ENCODE measurements at places on chromosomes 1 and 21. TPM values are rescaled to one million over a fixed set of nuclear protein-coding genes. Genes with fewer than 3 reads are reported as not detected.
A peak's percentile ranks its signal among the peaks of the same experiment; 100 is the strongest.

The FCRL1 gene
- not detected for total RNA-seq

GRCh38 chr1:63621698-63622097, 28.5 kb downstream of the PGM1 start:
- no peak overlapping the region for H3K4me3 ChIP-seq
- no peaks in the 10 kb centered on the region for H3K36me3 ChIP-seq
- H3K4me1 ChIP-seq, result peaks cover 6% of the 10 kb centered on the region

DNA sequence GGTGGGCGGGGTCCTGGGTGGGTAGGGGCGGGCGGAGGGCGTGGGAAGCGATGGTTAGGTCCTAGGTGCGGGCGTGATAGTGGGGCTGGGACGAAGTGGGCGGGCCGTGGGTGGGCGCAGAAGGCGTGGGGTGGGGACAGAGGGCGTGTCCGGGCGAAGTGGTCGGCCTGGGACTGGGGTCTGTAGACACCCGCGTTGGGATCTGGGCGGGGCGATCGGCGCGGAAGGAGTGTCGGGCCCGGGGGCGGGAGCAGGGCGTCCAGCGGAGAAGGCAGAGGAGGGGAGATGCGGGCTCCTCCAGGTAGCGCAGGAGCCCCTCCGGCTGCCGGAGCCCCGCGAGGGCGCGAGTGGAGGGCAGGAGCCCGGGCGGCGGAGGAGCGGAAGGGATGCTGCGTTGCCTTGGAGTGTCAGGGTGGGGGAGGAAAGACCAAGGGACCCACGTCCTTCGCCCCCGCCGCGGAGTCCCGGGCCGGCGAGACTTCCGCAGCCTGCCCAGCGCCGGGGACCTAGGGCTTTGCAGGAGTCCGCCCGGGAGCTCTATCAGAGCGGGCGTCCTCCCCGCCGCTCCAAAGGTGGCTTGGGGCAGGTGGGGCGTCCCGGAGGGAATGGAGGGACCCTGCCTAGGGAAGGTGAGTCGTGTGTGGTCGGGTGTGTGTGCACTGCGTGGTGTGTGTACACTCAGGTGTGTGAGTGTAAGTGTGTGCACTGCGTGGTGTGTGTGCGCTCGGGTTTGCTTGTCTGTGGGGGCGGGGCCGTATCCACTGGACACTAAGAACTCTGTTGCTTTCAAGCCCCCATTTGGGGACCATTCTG, 27.0 kb upstream of the PRSS38 start:
- no peaks in the 10 kb centered on the region for H3K36me3 ChIP-seq
- H3K4me3 ChIP-seq, result peak overlapping the region; percentile 53
- peak overlapping the region; percentile 47 for H3K27ac ChIP-seq

The MCOLN3 gene
- 55.7 TPM for total RNA-seq

GRCh38 chr1:184881941-184882913, 92.1 kb downstream of the NIBAN1 start:
- H3K36me3 ChIP-seq, result no peaks in the 10 kb centered on the region
- H3K27me3 ChIP-seq, result no peaks in the 10 kb centered on the region
- H3K4me1 ChIP-seq, result peaks cover 15% of the 10 kb centered on the region
- peak overlapping the region; percentile 4 for H3K27ac ChIP-seq

DNA sequence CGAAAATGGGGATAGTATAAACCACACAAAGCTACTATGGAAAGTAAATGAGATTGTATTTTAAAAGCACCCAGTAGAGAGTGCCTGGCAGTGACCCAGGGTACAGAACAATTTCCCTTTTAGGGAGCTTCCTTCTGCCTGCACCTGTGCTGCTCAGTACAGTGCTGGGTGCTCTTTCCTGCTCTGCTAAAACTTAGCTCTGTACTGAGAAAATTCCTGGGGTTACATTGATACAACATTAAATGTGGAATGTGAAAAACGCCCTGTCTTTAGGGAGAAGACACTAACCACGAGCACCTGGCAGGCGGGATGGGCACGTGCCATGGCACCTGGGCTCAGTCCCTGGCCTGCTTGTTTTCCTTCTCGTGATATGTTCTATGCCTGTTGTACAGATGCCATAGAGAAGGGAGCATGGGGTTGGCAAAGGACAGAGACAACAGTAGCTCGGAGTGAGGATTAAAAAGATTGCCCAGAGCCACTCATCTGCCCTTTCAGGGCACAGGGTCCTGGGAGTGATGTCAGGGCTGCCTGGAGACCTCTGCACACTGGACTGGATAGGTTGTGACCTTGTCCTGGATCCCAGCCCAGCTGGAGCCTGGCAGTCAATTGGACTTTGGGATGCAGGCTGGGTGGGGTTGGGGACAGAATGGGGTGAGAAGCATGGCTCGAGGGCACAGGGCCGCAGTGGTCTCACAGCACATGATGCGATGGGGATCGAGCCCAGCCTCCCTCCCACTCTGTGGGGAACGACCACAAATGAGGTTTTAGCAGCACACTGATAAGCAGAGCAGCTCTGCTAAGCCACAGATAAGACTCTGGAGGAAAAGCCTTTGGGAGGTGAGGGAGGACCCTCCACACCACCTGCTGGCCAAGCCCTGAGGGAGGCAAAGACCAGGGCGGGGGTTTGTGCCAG, 4.2 kb downstream of the SPATA46 start:
- no peak overlapping the region for H3K27ac ChIP-seq
- DNase-seq, result no peak
- H3K4me3 ChIP-seq, result no peak overlapping the region
- no peaks in the 10 kb centered on the region for H3K36me3 ChIP-seq

- no peaks in the 10 kb centered on the region for H3K36me3 ChIP-seq
- H3K4me1 ChIP-seq, result no peaks in the 10 kb centered on the region
- H3K4me3 ChIP-seq, result no peak overlapping the region
- no peak overlapping the region for H3K27ac ChIP-seq
Observed at GRCh38 chr1:221035662-221036153, 156.5 kb downstream of the HLX start.

The IPO9 gene
- 13.6 TPM for total RNA-seq

DNA sequence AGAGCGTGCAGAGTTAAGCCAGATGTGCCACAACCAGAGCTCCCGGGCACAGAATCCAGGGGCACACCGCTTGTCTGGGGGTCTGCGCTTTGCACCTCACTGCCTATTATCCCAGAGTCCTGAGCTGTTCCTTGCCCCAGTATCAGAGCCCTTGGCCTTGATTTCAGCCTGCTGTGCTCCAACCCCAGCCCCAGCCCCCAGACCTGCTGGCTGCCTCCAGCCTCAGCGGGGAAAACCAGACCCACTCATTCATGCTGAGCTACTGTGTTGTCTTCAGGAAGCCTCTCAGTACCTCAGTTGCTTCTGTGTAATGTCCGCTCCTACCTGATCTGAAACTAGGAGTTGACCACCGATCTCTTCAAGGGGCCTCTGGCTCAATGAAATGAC, 1.1 kb downstream of the IKBKE start:
- no peak overlapping the region for H3K27ac ChIP-seq
- no peak for DNase-seq
- H3K36me3 ChIP-seq, result peaks cover 2% of the 10 kb centered on the region
- H3K4me3 ChIP-seq, result peak overlapping the region; percentile 54

The RNU1-4 gene
- 1,646 TPM for total RNA-seq

DNA sequence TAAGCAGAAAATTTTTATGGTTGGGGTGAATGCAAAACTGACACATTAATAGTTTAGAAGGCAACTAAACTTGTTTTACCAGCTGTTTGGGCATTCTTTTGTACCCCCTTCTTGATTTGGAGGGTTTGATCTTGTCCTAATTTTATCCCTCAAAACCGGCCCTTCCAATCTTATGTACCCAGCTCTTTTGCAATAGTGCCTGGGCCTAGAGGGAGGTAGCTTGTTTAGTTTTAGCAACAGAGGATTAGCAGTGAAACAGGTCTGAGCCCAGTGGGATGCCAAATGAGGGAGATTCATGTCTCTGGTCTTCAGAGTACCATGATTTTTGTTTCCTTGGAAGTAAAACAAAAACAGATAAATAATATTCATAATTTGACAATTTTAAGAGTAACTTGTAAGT, 45.1 kb downstream of the CRP start:
- no peak overlapping the region for H3K4me3 ChIP-seq
- no peak overlapping the region for H3K27ac ChIP-seq
- no peaks in the 10 kb centered on the region for H3K36me3 ChIP-seq
- H3K27me3 ChIP-seq, result no peaks in the 10 kb centered on the region
- no peaks in the 10 kb centered on the region for H3K4me1 ChIP-seq

DNA sequence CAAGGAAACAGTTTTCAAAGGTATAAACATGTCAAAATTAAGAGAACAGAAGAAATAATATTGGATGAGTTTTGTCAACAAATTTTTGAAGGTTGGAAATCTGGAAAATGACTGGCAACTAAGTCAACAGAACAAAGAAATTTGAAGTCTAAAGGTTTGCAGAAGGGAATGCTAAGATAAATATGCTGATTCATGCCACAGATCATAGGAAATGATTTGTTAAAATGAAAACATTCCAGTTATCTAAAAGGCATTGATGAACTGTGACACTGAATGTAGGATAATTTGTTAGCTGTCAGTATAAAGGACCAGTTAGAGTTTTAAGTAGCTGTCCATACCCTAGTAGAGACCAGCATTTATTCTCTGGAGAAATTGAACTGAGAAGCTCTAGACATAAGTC, 157.9 kb upstream of the CHRM3 start:
- no peaks in the 10 kb centered on the region for H3K4me1 ChIP-seq
- no peak for DNase-seq

DNA sequence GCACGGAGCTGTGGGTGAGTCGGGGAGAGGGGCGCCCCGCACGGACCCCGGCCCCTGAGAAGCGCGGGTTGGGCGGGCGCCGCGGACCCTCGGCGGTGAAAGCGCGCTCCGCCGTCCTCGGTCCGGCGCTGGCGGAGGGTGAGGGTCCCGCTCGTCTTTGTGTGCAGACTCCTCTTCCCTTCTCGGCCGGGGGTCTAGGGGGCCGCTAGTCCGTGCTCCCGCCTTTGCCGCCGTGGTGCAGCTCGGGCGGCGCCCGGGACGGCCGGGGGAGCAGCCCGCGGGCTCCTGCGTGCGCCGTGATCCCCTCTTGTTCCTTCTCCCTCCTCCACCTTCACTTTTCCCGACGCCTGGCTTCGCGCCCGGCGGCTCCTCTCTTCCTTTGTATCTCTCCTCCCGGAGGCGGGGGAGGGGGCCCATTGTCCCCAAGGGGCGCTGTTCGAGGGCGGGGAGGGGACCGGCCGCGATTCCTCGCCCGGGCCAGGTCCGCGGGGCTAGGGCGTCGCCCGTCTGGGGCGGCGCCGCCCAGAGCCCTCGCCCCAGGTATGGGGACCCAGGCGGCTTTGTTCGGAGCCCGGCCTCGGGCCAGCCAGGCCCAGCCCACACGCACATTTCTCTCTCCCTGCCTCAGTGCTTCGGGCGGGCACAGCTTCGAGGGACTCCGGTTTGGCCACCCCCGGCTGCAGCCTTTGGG, 519 bp downstream of the FNBP1L start:
- no peaks in the 10 kb centered on the region for H3K4me1 ChIP-seq
- no peaks in the 10 kb centered on the region for H3K27me3 ChIP-seq
- no peaks in the 10 kb centered on the region for H3K36me3 ChIP-seq
- H3K4me3 ChIP-seq, result peak overlapping the region; percentile 97
- H3K27ac ChIP-seq, result no peak overlapping the region
- DNase-seq, result peak; percentile 76

DNA sequence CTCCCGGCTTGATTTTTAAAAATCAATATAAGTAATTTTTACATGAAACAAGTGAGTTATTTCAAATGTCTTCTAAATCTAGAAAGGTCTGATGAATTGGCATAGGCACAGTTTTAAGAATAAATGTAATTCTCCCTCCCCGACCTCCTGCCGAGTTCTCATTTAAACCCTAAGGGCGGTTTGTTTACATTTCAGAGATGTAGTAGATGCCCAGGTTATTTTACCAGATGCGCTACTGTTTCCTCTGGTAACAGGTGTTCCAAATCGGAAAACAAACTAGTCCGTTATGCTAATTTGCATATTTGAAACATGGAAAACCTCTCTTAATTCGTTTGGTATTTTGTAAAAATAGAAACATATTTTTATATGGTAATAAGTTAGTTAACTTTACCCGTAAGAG, 53.8 kb upstream of the CFAP126 start:
- H3K4me3 ChIP-seq, result no peak overlapping the region
- no peak overlapping the region for H3K27ac ChIP-seq
- DNase-seq, result no peak
- H3K27me3 ChIP-seq, result peaks cover 5% of the 10 kb centered on the region
- H3K36me3 ChIP-seq, result no peaks in the 10 kb centered on the region

DNA sequence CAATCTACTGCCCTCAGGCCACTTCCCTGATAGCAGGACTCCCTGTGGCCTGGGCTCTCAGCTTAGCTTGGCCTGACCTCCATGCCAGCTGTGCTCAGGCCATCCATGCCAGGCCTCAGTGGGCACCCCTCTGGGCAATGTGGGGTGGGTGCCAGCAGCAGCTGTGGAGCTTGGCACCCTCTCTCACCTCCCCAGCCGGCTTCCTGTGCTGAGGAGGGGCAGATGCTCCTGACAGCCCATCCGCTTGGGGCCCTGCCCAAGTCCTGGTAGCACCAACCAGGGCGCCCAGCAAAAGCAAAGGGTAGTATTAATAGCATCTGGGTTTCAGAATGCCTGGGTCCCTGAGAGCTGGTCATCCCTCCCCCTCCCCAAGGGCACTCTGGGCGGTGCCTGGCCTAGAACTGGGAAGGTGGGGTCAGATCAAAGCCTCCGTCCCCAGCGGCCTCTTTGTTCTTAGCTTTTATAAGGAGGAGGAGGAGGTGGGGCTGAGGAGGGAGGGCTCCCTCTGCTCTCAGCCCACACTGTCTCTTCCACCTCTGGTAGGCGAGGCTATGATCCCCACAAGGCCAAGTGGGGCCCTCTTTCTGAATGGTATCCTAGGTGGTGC, 6.1 kb downstream of the EFNA4 start:
- H3K27ac ChIP-seq, result no peak overlapping the region
- H3K27me3 ChIP-seq, result no peaks in the 10 kb centered on the region
- DNase-seq, result peak; percentile 32
- no peaks in the 10 kb centered on the region for H3K36me3 ChIP-seq

DNA sequence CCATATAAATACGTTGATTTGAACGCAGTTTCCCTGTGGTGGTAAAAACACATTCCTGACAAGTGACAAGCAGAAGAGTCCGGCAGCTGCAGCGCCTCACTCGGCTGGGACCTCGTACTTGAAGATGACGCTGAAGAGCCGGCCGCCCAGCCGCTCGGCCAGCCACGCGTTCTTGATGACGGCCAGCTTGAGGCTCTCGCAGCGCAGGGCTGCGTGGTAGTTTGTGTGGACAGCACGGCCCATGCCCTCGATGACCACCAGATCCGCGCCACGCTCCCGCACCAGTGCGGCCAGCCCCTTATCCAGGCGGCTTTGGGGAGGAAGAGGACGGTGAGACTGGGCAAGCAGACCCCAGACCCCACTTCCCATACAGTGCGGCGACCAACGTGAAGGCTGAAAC, 17.6 kb downstream of the PANK4 start:
- H3K27me3 ChIP-seq, result no peaks in the 10 kb centered on the region
- no peak overlapping the region for H3K4me3 ChIP-seq
- H3K27ac ChIP-seq, result no peak overlapping the region
- H3K36me3 ChIP-seq, result peaks cover 59% of the 10 kb centered on the region
- DNase-seq, result no peak

The BSND gene
- not detected for total RNA-seq

GRCh38 chr1:221708076-221708571, 33.8 kb downstream of the DUSP10 start:
- H3K27me3 ChIP-seq, result no peaks in the 10 kb centered on the region
- peaks cover 28% of the 10 kb centered on the region for H3K4me1 ChIP-seq
- no peak overlapping the region for H3K27ac ChIP-seq
- DNase-seq, result no peak
- no peak overlapping the region for H3K4me3 ChIP-seq
- H3K36me3 ChIP-seq, result no peaks in the 10 kb centered on the region

All from adrenal gland (tissue), 19 donors.